ENCODE measurements at places on chromosomes 6 and 20. TPM values are rescaled to one million over a fixed set of nuclear protein-coding genes. Genes with fewer than 3 reads are reported as not detected.

DNA sequence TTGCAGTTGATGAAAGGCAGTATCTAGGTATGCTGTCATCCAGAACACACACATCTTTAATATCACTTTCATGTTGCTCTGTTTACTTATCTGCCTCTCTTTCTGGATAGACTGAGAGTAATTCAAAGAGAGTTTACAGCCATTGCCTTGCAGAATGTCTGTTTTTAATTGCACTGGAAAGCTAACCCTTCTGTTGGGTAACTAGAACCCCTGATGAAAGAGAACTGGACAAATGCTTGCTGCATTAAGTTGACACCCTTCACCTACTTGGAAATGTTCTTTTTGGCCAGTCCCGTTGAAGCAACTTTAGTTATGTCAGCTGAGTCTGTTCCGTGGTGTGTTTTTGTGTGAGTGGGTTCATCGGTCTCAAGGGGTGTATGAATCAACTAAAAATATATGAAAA is 383.8 kb upstream of the CITED2 start:
- DNase-seq = no peak

DNA sequence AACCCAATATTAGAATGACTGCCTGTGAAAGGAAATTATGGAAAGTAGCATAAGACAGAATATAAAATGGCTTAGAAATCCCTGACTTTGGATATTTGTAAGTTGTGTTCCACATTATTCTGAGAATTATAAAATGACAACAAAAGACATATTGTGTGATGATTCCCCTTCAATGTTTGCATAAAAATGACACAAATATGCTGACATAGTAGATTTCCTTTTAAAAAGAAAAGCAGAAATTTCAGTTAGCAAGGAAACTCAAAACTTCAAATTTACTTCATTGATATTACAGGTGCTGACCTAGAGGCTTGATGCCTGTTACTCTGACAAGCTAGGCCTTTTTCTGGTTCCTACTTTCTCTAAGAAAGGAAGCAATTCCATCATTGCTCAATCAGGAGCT is 816.9 kb upstream of the HS3ST5 start:
- DNase-seq = no peak

Gene ZNF334
- total RNA-seq = 2.5 TPM

Gene CST2
- 0.86 TPM for total RNA-seq
